ENCODE measurements at places on chromosomes 7 and 10.

- no peak for DNase-seq
Measured at GRCh38 chr7:142327628-142328405, 70.0 kb upstream of the PRSS58 start.

DNA sequence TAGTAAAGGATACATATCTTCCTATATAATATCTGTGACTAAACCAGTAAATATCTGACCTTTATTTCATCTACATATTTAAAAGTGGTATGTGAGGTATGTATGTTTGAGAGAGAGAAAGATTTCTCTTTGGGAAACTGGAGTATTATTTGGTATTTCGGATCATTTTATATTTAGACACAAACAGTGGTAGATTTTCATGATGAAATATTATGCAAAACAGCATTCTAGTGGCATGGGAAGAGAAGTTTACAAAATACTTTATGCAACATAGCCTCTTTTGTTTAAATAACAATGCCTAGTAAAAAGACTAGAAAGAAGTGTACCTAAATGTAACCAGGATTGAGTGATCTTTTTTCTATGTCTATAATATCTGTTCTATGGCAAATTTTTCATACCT is 98.6 kb upstream of the TMEM168 start:
- DNase-seq: no peak

GRCh38 chr10:1375346-1376170 is 319.4 kb downstream of the WDR37 start:
- DNase-seq: no peak

GRCh38 chr7:133871757-133872156 is 255.4 kb upstream of the LRGUK start:
- DNase-seq: no peak

- DNase-seq: no peak
Measured at GRCh38 chr7:21777921-21778320, 167.8 kb downstream of the CDCA7L start.

- no peak for DNase-seq
Measured at GRCh38 chr10:114397651-114398145, 6.6 kb downstream of the AFAP1L2 start.

GRCh38 chr7:33685981-33686683 is 219.2 kb upstream of the BMPER start:
- no peak for DNase-seq

GRCh38 chr7:64871761-64872160 is 31.3 kb upstream of the ZNF273 start:
- DNase-seq: no peak

GRCh38 chr7:102205915-102206314 is 80.8 kb upstream of the SH2B2 start:
- no peak for DNase-seq

DNA sequence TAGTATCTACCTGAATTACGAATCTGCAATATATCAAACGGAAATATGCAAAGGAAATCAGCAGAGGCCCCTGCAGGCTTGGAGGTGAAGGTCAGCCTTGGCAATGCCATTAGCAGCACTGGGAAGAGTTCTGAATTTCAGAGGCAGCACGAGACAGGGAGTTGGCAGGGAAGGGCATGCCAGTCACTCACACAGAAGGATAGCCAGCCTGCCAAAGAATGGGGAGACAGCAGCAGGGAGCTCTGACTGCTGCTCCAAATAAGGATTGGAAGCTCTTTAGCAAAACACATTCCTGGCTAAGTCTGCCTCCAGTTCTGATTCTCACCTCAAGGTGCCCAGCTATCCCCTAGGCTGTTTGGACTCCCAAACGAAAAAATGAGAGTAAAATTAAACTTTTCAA is 188.0 kb downstream of the PDE1C start:
- DNase-seq: no peak

GRCh38 chr10:102652170-102652916 is 8.1 kb downstream of the TRIM8 start:
- no peak for DNase-seq

DNA sequence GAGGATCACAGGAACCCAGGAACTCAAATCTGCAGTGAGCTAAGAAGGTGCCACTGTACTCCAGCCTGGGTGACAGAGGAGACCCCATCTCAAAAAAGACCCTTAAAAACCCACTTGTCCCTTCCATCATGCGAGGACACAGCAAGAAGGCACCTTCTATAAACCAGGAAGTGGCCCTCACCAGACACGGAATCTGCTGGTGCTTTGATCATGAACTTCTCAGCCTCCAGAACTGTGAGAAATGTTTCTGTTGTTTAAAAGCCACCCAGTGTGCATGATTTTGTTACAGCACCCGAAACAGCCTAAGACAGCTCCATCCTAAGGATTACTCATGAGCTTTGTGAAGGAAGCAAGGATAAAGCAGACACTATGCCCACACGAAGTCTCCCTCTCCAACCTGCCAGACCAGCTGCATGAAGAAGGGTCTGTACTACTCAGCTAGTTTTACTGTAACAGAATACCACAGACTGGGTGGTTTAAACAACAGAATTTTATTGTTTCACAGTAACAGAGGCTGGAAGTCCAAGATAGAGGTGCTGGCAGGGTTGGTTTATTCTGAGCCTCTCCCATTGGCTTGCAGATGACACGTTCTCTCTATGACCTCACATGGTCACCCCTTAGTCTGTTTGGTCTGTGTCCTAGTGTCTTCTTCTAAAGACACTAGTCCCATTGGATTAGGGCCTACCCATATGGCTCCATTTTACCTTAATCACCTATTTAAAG is 13.7 kb downstream of the VIM start:
- DNase-seq: no peak

- DNase-seq: no peak
Measured at GRCh38 chr7:76069238-76069638, 21.3 kb downstream of the MDH2 start.

GRCh38 chr7:66880053-66880452 is 41.0 kb upstream of the TMEM248 start:
- no peak for DNase-seq

DNA sequence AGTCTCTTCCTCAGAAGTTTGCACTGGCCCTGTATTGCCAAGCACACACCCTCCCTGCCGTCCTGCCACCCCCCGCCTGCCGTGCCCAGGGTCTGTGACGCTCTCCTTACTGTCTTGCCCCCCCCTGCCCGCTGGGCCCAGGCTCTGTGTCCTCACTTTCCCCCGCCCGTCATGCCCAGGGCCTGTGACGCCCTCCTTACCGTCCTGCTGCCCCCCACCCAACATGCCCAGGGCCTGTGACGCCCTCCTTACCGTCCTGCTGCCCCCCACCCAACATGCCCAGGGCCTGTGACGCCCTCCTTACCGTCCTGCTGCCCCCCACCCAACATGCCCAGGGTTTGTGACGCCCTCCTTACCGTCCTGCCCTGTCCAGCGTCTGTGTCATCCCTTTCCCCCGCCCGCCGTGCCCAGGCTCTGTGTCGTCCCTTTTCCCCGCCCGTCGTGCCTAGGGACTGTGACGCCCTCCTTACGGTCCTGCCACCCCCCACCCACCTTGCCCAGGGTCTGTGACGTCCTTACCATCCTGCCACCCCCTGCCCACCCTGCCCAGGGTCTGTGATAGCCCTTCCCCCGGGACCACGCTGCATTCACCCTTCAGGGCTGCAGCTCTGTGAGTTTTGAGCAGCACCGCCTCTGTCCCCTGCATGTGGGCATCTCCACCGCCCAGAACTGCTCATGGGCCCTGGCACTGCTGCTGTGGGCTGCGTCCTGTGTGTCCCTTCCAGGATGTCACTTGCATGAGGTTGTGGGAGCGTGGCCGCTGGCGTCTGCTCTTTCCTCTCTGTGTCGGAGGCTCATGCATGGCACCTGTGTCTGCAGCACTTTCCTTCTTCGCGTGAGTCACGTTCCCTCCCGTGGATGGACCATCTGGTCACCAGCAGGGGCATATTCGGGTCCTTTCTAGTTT is 19.3 kb upstream of the PRKAR1B start:
- no peak for DNase-seq

DNA sequence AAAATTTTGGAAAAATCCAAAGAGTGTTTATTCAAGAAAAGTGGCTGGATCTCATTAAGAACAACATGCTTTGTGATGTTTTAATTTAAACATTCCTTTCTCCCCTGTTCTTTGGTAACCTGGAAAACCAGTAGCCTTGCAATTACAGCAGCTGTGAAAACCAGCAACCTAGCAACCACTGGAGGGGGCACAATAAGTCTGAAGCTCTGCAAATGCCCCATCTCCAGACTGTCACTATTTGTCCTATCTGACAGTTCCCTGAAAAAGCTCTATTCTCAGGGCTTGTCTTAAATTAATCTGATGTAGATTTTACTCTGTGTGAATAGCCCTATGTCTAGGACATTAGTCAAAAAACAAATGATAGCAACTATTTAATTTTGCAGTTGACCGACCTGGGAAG is 137.6 kb upstream of the THSD7A start:
- DNase-seq: no peak

DNA sequence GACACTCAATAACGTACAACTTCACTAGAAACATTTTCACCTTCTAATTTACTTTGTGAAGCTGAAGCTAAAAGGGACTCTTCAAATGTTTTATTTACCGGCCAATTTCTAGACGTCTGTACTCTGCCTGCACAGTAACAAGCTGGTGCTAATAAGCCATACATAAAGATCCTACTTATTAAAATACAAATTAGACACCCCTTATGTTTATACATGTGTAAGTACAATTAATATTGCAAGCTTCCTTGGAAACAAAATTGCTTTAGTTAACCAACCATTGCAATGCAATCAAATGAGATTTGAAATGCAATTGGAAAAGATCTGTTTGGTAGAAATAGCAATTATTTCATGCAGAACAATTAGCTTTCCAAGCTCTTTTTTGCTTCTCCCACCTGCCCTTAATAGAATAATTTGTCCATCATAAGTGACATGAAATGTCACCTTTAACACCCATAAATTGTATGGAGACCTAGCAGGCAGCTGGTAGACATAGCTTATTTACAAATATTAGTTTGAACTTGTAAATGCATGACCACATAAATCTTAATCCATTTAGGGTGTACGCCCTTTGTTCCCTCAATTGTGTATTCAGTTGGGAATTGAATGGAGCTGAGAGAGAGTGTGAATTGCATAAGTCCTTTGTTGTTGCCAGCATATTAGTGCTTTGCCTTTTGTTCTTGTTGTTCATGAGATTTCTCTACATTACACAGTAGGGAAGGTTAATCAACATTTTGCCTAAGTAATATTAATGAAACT is 277.1 kb downstream of the CACNA2D1 start:
- DNase-seq: no peak

DNA sequence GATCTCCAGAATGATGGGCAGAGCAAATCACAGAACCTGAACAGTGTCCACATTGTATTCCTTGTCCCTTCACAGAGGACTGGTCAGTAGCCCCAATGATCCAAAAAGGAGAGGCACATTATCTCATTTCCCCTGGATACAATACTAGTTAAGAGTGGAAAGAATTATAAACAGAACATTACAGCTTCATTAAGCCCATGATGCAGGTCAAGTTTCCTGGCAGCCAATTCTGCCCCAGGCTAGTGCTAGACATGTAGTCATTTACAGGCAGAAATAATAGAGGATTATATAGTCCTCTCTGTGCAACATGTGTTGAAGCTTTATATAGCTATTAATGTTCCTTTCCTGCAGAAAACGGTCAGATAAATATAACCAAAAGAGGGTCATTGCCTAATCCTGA is 124.3 kb upstream of the WNT16 start:
- no peak for DNase-seq

DNA sequence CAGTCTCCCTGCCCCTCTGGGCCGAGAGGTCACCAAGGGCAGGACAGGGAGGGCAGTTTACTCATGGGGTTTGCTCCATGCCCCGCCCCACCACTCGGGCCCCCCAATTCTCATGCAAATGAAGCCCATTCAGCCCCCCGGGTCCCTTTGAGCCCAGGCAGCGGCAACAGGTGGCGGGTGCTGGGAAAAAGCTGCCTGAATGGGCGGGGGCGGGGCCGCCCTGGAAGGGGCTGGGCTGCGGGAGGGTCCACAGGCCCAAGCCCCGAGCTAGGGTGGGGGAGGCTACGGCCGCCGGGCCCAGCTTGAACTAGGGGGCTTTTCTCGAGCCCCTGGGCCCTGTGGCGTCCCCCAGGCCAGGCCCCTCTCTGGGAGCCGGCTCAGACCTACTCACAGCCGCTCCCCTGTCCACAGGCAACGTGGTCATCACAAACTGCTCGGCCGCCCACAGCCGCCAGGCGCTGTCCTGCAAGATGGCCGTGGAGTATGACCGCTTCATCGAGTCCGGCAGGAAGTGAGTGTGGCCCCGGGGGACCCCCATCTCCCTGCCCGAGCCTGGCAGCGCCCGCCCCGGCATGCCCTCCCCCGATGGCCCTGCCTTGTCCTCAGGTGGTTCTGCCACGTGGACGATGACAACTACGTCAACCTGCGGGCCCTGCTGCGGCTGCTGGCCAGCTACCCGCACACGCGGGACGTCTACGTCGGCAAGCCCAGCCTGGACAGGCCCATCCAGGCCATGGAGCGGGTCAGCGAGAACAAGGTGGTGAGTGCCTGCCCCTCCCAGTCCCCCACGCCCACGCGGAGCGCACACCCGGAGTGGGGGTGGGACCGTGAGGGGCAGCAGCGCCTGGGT is 5.5 kb downstream of the LFNG start:
- no peak for DNase-seq

- no peak for DNase-seq
Measured at GRCh38 chr7:39324139-39324760, 242.0 kb upstream of the YAE1 start.

- DNase-seq: no peak
Measured at GRCh38 chr10:72030762-72031543, 57.4 kb downstream of the SPOCK2 start.

DNA sequence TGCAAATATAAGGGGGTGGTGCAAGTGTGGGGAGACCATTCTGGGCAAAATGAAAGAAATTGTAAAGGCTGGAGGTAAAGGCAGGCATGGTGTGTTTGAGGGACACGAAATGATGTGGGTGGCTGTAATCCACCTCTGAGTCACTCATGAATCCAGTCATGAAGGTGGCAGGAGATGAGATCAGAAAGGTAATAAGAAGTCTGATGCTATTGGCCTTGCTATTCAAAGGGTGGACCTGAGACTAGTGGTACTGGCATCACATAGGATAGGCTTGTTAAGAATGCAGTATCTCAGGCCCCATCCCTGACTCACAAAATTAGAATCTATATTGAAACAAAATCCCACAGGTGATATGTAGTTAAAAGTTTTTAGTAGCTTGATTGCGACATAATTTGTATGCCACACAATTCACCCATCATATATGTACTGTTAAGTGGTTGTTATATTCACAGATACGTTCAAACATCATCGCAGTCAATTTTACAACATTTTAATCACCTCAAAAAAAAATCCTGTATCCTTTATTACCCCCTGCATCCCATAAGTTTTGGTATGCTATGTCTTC is 85.6 kb downstream of the ST8SIA6 start:
- no peak for DNase-seq

DNA sequence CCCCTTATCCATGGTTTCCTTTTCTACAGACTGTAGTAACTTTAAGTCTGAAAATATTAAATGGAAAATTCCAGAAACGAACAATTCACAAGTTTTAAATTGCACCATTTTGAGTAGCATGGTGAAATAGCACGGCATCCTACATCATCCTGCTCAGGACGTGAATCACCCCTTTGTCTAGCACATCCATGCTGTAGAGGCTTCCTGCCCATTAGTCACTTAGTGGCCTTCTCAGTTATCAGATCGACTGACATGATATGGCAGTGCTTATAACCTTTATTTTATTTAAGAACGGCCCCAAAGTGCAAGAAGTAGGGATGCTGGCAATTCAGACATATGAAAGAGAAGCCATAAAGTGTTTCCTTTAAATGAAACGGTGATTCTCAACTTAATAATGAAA is 82.7 kb downstream of the CPXM2 start:
- DNase-seq: no peak

GRCh38 chr7:22601812-22602565 is 102.0 kb upstream of the STEAP1B start:
- DNase-seq: no peak

- DNase-seq: no peak
Measured at GRCh38 chr7:99455874-99456273, 10.1 kb downstream of the ATP5MF start.

GRCh38 chr10:72744566-72744965 is 52.6 kb downstream of the MCU start:
- DNase-seq: no peak

All from cortex of kidney (tissue), 1 donor.